Pulmonary artery endothelial cell (primary cell): ENCODE measurements at places on chromosomes 5 and 9.
A peak's percentile ranks its signal among the peaks of the same experiment; 100 is the strongest.

- DNase-seq, result no peak
These were observed 535.8 kb downstream of the EFNA5 start for GRCh38 chr5:107134931-107135330.

GRCh38 chr5:17219469-17219868 lies 2.0 kb downstream of the BASP1 start:
- no peak for DNase-seq

DNA sequence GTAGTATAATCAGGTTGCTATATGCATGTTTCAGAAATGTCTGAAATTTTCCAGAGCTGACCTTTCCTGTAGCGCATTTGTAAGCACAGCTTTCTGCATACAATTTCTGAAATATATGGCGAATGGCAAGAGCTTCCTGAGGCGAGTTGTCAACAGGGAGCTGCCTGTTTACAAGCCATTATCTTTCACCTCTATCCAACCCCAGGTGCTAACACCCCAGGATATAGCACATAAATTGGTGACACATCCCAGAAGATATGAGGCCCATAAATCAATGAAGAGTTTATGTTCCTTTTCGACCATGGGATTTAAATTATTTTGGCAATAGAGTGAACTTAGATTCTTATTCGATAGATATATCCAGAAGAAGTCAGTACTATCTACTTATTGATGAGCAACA lies 379.8 kb downstream of the KDM4C start:
- no peak for DNase-seq

GRCh38 chr5:61650661-61651060 lies 318.6 kb downstream of the ZSWIM6 start:
- DNase-seq, result no peak

- DNase-seq, result no peak
These were observed 185.7 kb downstream of the MLLT3 start for GRCh38 chr9:20436476-20437195.

DNA sequence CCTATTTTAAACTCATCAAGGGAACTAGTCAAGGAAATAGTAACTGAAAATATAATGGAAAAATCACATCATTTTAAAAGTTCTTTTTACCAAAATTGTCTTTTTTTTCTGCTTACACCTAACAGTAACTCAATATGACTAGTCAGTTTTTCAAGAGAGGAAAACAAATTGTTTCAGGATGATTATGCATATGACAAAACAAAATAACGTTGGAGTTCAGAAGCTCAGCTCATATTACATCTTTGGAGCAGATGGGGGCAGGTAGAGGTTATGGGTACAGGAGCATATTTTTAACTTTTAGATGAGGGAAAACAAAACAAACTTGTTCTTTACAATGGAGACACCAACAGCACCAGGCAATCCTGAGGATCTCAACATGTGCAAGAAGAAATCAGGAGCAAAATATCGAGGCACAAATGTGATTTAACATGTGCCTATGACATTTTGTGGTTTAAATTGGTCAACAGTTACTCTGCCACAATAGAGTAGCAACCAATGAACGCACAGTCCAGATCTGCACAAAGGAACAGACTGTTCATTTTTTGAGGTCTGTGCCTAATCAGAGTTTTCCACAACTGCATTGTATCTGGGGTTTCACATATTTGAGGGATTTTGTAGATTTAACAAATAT lies 659.0 kb downstream of the ANXA1 start:
- DNase-seq, result no peak

DNA sequence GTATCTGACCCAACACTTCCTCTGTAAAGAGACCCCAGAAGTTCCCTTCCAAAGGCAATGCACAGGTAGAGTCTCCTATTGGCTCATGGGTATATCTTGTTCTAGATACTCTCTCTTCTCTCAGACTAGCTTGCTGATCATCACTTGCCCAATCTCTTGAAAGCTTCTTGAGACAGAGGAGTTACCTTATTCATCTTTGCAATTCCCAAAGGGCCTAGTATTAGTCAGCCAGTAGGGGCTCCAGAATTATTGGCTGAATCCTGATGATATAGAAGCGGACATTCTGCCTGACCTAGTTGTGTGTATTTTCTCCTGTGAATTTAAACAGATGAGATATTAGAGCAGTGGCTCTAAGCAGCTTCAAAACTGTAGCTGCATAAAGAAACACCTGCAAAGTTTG lies 304.0 kb upstream of the KLF4 start:
- no peak for DNase-seq

- DNase-seq, result no peak
These were observed 6.7 kb upstream of the ANKRD18B start for GRCh38 chr9:33517373-33517772.

- DNase-seq, result peak; percentile 64
These were observed 69.8 kb upstream of the CNTLN start for GRCh38 chr9:17065062-17065461.

- DNase-seq, result peak; percentile 22
These were observed 78.5 kb upstream of the LRRTM2 start for GRCh38 chr5:138953387-138954256.

DNA sequence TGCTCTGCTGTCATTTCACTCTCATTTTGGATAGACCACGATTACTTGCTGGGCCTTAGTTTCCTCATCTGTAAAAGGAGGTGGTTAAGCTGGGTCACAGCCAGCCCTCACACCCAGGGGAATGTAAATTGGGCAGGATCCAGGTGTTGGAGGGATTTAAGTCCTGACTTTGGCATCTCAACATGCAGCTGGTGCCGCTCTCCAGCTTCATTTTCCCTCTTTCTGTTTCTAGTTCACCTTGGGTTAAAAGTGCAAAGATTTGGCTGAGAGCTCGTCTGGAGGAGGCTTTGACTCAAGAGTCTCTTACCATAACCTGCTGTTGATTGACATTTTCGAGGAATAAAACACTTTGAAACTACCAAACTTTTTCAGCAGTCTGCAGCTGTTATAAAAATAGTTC lies 144.3 kb upstream of the DHFR start:
- no peak for DNase-seq

- DNase-seq, result no peak
These were observed 112.7 kb downstream of the OSTF1 start for GRCh38 chr9:75200892-75201470.

DNA sequence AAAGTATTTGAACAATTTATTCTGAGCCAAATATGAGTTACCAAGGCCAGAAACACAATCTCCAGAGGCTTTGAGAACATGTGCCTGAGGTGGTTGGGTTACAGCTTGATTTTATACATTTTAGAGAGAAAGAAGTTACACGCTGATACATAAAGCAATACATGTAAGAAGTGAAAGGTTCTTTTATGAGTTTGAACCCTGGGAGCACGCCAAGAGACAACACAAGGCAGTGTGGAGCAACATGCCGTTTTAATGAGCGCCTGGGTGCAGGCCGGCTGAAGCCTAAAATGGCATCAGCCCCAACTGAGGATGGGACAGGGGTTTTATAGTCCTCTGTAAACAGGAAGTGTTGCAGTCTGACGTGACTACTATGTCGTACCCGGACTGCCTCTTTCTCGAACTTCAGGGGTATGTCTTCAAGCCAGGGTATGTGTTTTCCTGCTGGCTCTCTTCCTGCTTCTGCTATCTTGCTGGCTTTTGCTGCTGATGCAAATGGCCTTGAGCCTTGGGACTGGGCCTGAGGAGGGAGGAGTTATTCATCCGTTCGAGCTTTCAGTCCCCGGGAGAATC lies 193.7 kb downstream of the CYLC2 start:
- no peak for DNase-seq

- DNase-seq, result no peak
These were observed 46.0 kb downstream of the PTPRD start for GRCh38 chr9:10566848-10567247.

DNA sequence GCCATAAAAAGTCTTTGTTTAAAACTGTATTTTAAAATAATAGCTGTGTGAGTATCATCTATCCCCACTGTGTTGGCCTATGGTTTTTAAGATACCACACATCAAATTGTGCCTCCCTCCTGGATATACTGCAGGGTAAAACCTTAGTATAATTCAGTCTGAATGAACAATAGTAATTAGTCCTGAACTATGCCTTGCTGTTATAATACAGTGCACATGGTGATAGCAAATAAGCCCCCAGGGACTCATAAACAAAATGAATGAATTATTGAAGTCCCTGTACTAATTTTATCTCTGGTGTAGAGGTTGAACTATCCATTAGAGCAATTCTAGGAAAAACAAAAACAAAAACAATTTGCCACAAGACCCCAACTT lies 142.7 kb upstream of the ADAMTSL1 start:
- DNase-seq, result no peak

DNA sequence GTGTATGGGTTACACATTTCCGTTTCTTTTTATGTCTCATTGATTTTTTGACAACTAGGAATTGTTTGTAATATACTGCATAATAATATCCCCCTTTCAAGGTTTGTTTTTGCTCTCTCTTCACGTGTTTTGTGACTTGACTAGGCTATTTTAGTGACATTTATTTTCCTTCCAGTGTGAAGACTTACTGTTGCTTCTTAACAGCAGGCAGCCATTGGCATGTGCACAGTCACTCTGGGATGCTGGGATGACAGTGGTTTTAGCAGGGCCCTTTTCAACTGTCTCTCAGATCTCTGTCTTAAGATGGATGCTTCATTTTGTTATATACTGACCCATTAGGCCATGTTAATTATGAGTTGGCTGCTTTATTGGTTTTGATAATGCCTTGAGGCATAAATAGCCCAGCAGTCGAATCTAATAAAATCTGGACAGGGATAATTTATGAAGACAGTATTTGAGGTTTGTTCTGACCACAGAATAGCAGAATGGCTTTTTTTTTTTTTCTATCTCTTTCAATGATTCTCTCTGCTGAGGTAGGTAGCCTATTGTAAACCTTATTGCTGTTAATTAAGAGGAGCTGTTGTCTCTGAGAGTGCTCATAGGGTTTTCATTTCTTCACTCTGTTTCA lies 536.0 kb downstream of the GABRG2 start:
- DNase-seq, result no peak

DNA sequence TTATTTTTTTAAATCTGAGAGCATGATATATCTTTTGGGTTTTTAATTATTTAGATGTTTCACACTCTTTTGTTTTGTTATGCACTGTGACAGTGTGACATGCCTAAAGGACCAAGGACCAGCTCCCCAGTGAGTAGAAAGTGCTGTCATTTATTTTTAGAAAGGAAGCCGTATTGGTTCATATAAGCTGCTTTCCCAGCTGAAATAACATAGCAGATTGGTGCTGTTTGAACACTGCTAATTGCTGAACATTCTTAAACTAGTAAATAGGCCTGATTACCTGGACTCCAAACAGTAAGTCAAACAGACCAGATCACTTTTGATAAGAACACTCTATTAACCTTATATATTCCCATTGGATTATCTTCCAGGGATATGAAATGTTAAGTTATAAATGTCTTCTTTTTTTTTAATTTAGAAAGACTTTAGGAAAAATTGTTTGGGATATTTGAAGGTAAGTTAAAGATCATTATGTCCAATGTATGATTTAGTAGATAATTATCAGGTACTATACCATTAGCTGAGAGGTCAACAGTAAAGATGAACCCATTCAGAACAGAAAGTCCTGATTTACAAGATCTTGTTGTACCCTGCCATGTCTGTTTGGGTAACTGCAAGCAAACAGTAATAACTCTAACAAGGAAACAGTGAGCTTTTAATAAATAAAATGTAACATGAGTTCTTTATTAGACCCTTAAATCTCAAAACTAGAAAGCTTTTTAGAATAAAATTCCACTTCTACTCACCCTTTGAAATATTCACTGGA lies 27.8 kb upstream of the ELL2 start:
- no peak for DNase-seq

- DNase-seq, result peak; percentile 22
These were observed 151.8 kb upstream of the VLDLR start for GRCh38 chr9:2469681-2470221.

- DNase-seq, result no peak
These were observed 436.1 kb upstream of the ADAMTS16 start for GRCh38 chr5:4703931-4704458.

DNA sequence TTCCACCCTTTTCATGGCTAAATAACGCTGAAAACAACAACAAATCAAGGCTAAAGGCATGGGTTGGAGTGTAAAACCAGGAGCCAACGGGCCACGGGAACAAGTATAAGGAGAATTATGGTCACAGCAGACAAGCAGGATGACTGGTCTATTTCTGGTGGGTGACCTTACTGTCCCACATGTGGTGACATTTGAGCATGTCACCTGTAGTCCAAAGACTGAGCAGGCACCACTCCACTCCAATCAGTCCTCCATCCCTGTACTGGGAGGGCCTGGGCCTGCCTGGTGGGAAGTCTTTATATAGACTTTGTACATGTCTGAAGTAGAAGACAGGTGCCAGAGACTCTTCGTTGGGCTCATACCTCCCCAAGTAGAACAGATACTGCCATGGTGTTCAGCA lies 36.8 kb downstream of the C9orf153 start:
- no peak for DNase-seq

- no peak for DNase-seq
These were observed 34.8 kb downstream of the BOD1 start for GRCh38 chr5:173581408-173582215.

- DNase-seq, result peak; percentile 59
These were observed 247.0 kb downstream of the AOPEP start for GRCh38 chr9:94973451-94973941.

GRCh38 chr5:79642210-79642609 lies 30.0 kb downstream of the TENT2 start:
- no peak for DNase-seq

GRCh38 chr9:124843456-124844034 lies 9.7 kb upstream of the WDR38 start:
- DNase-seq, result no peak

DNA sequence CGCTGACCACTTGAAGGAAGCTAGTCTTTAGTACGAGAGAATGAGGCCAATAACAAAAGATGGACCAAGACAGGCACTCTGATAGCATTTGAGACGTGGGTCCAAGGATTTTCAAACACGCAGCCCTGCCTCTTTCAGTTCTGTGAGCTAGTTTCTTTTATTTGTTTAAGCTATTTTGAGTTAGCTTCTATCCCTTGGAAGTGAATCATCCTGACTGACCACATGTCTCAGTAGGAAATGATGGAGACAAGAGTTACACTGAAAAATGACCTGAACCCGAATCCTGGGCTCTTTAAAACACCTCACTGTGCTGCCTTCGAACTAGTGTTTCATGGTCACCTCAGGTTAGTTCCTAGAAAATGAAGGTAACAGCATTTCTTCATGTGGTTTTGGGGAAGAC lies 9.9 kb downstream of the TEK start:
- DNase-seq, result no peak

DNA sequence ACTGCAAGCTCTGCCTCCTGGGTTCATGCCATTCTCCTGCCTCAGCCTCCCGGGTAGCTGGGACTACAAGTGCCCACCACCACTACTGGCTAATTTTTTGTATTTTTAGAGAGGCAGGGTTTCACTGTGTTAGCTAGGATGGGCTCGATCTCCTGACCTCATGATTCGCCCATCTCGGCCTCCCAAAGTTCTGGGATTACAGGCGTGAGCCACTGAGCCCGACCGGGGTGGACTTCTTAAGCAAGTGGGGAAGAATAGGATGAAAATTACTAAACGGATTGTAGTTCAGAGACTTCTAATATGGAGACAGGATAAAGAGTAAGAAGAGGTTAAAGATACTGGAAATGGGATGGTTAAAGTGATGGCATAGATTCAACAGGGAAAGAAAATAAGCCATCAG lies 132.3 kb upstream of the IRX2 start:
- DNase-seq, result no peak
